NCI-H82 (cell line): ENCODE measurements at places on chromosomes 1 and 21.

GRCh38 chr1:228902781-228903433 lies 167.6 kb downstream of the RHOU start:
- DNase-seq = no peak

GRCh38 chr1:89598450-89599331 lies 34.2 kb upstream of the LRRC8C start:
- DNase-seq = peak; percentile 61

GRCh38 chr1:6859415-6860343 lies 74.4 kb downstream of the CAMTA1 start:
- no peak for DNase-seq

GRCh38 chr1:228836427-228836826 lies 101.1 kb downstream of the RHOU start:
- DNase-seq = no peak

- no peak for DNase-seq
Observed at GRCh38 chr1:31405578-31406245, 7.3 kb upstream of the SERINC2 start.

- DNase-seq = peak; percentile 37
Observed at GRCh38 chr1:228938537-228938901, 203.2 kb downstream of the RHOU start.
